ENCODE measurements at places on chromosomes 7 and 10.
A peak's percentile ranks its signal among the peaks of the same experiment; 100 is the strongest.

DNA sequence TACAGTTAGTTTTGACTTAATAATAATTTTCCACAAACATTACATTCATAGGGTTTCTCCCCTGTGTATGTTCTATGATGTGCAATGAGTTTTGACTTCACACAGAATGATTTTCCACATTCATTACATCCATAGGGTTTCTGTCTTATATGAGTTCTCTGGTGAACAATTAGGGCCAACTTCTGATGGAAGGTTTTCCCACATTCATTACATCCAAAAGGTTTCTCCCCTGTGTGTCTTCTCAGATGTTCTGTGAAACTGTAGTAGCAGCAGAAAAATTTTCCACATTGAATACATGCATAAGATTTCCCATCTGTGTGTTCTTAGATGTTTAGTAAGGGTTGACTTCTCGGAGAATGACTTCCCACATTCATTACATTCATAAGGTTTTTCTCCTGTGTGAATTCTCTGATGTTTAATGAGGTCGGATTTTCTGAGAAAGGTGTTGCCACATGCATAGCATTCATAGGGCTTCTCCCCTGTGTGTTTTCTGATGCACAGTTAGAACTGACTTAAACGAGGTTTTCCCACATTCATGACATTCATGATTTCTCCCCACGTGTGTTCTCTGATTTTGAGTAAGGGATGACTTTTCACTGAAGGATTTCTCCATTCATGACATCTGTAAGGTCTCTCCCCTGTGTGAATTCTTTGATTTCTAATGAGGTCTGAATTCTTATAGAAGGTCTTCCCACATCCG is 118.5 kb downstream of the ZNF33B start:
- no peak for DNase-seq

DNA sequence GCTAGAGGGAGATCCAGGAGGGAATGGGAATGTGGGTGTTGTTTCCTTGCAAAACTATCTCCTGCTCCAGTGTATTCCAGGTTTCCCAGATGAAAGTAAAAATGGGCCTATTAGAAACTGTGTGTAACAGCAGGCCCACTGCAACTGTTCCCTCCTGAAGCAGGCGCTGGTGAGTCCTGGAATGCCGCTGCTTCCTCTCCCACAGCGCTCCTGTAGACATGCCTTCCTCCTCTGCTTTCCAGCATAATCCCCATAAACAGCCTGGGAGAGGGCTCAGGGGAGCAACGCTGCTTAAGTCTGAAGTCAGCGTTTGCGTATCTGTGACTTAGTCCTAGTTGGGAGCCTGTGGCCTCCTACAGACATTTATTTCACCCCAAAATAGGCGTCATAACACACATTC is 551.0 kb upstream of the FOXK1 start:
- DNase-seq, result no peak

DNA sequence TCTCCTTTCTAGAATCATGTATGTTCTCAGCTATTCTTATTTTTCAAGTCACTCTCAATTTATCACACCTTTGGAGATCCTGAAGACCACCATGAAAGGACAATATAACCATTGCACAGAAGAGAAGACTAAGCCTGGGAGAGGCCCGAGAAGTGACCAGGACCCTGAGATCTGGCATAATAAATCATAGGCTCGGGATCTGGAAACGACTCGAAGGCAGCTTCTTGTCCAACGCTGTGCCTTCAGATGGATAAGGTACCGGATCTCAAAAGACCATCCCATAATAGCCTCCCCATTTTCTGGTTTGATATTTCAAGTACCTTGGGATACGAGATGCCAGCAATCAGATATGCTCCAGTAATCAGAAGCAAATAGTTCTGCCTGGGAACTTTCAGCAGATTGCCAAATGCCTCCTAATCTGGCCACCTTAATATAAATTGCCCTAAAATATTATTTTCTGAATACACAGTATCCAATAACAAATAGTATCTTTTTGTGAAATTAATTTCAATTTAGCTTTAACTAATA is 179.2 kb upstream of the ZMIZ1 start:
- no peak for DNase-seq

GRCh38 chr10:86795353-86795752 is 38.9 kb downstream of the BMPR1A start:
- no peak for DNase-seq

DNA sequence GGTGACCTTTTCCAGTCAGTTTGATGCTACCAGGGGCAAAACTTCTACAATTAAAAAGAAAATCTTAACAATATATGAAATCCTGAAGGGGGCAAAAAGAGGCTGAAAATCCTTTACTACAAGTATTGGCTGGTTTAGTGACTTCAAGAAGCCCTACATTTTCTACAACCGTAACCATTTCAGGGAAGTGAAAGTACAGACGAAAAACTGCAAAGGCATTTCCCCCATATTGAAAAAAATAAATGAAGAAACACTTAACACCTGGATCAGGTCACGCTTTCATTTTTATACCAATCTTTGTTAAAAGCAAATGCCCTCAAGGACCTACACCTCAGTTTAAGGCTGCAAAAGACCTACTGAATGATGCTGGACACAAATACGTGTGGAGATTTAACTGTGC is 38.6 kb downstream of the IL6 start:
- DNase-seq, result no peak

GRCh38 chr7:120337308-120337907 is 64.4 kb downstream of the KCND2 start:
- DNase-seq, result no peak

- peak; percentile 78 for DNase-seq
These were observed 445 bp upstream of the ATRNL1 start for GRCh38 chr10:115092555-115093285.

DNA sequence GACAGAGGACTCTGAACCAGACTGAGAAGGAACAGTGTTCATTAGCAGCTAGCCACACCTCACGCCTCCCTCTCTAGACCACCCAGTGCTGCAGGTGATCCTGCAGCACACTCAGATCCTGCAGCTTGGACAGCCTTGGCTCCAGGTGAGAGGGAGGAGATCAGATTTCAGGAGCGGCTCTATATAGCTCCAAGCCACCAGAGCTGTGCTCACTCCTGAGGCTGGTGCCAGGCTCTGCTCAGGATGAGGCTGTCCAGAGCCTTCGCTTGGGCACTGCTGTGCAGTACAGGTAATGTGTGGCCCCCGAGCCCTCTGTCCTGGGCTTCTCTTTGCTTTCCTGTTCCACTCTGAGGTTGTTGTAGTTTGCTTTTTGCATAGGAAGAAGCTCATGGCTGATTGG is 42.4 kb downstream of the C10orf120 start:
- DNase-seq, result no peak

- peak; percentile 48 for DNase-seq
These were observed 14.0 kb upstream of the ZNF273 start for GRCh38 chr7:64888901-64889685.

DNA sequence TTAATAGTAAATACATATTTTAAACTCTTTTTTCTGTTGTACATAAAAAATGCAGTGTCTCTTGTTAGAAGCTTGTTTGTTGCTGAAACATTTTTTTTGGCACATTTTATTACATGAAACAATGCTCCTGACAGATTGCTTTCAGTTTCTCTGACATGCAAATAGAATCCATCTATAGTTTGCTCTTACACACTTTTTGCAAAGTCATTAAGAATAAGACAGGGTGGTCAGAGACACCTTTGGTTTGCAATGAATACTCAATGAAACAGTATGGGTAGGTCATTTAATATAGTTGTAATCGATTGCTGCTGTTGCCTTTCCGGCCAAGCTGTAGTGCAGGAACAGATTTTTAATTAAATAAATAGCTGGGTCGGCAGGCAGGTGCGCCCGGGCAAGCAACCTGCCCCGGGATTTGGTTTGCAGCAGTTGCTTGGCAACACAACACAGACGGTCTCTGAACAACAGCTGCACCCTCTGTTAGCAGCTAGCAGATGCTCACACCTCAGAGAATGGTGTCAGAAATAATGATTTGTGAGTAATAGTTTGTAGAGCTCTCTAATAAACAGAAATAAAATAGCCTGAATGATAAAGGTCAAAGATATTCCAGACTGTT is 115.7 kb upstream of the CACNA2D1 start:
- DNase-seq, result no peak

GRCh38 chr10:6665847-6666246 is 85.8 kb upstream of the PRKCQ start:
- DNase-seq, result no peak

DNA sequence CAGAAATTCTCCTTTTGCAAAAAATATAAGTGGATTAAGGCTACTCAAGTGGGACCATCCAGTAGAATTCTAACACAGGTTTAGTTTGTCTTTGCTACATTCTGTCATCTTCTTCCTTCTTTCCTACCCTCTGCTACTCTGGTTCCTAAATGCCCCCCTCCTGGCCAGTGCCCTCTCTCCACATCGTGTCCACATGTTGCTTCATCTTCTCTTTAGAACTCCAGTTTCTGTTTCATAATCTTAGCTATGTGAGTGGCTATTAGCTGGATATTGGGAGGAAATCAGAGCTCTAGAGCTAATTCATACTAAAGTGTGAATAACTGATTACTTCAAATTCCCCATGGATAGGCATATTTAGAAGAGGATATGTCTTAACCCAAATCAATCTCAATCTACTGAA is 528.5 kb downstream of the LRMDA start:
- DNase-seq, result no peak

GRCh38 chr10:22606164-22606614 is 108.2 kb downstream of the PIP4K2A start:
- DNase-seq, result peak; percentile 49

DNA sequence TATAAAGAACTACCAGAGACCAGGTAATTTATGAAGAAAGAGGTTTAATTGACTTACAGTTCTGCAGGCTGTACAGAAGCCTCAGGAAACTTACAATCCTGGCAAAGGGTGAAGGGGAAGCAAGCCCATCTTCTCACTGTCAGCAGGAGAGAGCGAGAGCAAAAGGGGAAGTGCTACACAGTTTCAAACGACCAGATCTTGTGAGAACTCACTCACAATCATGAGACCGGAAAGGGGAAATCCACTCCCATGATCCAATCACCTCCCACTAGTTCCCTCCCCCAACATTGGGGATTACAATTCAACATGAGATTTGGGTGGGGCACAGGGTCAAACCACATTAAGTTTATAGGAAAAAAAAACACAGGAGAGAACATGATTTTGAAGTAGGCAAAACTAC is 222.1 kb upstream of the SHH start:
- DNase-seq, result no peak

DNA sequence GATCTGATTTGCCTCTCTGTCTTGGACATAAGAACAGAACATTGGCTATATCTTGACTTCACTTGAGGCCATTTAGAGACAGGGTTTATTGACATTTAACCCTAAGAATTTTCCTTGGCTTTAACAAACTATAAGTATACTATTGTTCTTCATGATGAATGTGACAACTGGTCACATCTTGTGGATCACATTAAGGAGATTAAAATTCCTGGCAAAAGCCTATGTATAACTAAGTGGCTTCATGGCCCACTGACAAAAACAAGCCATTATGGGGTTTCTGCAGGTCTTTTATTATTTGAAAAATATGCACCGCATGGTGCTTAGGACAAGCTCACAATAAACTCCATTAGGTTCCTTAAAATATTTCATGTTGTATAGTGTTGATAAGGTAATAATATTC is 54.8 kb downstream of the THNSL1 start:
- DNase-seq, result no peak

DNA sequence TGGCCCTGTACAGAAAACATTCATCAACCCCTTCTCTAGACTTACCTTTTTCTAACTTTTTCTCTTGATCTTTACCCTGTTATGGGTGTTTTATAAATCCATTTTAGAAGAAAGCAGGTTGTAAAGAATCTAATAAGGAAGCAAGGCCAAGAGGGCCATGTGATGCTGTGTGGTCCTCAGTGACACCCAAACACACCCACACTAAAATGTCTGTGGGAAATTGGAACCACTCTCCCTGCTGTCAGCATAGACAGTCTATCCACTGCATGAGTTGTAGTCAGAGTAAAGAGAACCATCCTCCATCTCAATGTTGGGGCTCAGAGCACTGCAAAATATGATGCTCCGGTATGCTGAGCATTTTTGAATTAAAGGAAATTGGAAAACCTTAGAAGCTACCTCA is 235.5 kb downstream of the SKIDA1 start:
- no peak for DNase-seq

DNA sequence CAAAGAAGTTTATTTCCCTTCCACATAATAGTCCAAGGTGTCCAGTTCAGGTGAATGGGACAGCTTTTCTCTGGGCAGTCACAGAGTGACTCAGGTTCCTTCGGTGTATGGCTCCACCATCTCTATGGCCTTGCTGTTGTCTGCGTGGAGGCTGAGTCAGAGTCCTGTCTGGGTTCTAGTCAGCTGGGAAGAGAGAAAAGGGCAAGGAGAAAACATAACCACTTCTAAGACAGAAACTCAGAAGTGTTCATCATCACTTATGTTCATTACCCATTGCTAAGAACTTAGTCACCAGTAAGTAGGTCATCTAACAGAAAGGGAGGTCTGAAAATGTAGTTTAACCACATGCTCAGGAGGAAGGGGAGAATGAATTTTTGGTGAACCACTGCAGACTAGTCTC is 32.4 kb upstream of the CCDC7 start:
- DNase-seq, result no peak

- DNase-seq, result no peak
These were observed 64.8 kb downstream of the SLC16A9 start for GRCh38 chr10:59644841-59645240.

DNA sequence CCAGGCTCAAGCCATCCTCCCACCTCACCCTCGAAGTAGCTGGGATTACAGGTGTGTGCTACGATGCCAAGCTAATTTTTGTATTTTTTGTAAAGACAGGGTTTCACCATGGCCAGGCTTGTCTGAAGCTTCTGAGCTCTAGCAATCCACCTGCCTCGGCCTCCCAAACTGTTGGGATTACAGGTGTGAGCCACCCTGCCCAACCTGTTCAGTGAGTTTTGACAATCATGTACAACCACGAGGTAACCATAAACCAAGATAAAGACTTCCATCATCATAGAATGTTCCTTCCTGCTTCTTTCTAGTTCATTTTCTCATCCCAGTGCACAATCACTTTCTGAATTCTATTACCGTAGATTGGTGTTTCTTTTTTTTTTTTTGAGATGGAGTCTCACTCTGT is 30.5 kb upstream of the MKRN1 start:
- DNase-seq, result no peak

GRCh38 chr10:63976538-63976937 is 455.3 kb downstream of the REEP3 start:
- peak; percentile 60 for DNase-seq

- DNase-seq, result no peak
These were observed 193.2 kb downstream of the ELMO1 start for GRCh38 chr7:37255327-37255944.

GRCh38 chr10:16536155-16536554 is 14.5 kb upstream of the C1QL3 start:
- DNase-seq, result no peak

- no peak for DNase-seq
These were observed 163.7 kb downstream of the AGMO start for GRCh38 chr7:15397922-15398760.
